ENCODE measurements at places on chromosomes 7 and 10.
A peak's percentile ranks its signal among the peaks of the same experiment; 100 is the strongest.

DNA sequence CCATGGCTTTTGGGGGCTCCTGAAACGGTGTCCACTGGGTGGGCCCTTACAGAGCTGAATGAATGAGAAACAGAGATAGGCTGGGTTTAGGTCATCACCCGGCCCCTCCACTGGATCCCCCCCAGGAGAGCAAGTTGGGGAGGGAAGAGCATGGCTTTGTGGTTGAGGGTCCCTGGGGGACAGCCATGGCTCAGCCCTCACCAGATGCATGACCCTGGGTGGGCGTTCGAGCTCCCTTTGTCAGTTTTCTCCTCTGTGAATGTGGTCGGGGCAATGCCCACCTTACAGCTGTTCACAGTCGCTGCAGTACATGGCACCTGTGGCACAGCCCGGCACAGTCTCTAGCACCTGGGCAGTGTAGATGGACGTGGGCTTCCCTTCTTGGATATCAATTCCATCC is 40.6 kb upstream of the CXCL12 start:
- no peak for DNase-seq

- no peak for DNase-seq
Measured at GRCh38 chr7:83976302-83976701, 218.3 kb downstream of the SEMA3A start.

- DNase-seq: peak; percentile 59
Measured at GRCh38 chr10:101297901-101298486, 56.0 kb upstream of the BTRC start.

GRCh38 chr7:45000093-45001032 is at the start of gene CCM2:
Gene CCM2, plus strand, starts transcription at chr7:45000201. Its CDS starts 133 bp downstream, at chr7:45000334.
- no peak for DNase-seq

DNA sequence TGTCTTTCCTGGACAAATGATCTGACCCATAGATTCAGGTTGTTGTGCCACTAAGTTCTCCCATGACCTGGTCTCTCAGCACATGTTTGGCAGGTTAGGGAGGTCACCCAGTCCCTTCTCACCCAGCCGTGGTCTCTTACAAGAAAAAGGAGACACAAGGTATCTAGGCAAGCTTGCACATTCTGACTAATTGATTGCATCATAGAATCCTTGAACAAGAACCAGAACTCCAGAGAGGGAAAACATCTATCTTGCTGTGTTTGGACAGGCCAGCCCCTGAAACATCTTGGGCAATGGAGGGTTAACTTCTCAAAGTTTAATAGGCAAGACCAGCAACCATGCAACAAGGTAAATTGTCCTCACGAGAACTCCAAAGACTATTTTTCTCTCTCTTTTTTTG is 8.5 kb upstream of the HK1 start:
- no peak for DNase-seq

DNA sequence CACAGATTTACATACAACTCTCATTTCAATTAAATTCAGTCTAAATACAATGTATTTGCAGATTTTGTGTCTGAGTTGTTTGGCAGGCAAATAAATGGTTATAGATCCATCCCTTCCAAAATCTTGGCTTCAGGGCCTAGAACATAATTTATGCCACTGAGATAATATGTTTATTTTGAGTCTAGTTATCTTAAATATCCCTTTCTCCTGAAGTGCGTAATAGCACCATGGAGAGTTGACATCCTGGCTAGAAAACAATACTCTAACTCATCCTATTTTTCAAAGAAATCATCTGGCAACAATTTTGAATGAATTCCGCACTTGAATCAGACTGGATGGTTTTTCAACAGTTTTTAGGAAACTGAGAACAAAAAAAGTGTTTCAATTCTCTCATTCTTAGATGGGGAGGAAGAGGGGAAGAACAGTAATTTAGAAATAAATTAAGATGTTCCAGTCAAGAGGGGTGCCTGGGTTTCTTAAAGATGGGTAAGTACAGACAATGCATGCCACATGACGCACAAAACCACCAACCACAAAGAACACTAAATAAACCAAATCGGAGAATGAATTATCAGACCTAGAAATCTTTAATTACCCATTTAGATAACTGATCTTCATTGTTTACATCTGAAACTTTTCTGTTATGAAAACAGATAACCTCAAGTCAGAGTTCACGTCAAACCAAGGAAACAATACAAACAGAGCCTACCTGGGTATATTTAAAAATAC is 228.7 kb upstream of the PTN start:
- no peak for DNase-seq

DNA sequence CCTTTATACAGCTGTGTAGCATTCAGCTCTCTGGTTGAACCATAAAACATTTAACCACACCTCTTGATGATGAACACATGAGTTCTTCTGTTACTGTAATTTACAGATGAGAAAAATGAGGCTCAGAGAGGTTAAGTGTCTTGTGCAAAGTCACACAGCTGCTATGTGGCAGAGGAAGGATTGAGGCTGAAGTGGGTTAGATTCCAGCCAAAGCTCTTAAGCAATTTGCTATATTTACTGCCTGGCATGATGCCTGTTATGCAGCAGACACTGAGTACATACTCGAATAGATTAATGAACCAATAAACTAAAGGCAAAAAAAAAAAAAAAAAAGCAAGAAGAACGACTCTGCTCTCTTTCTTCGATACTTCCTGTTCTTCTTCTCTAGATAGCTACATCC is 35.7 kb downstream of the GFRA1 start:
- no peak for DNase-seq

DNA sequence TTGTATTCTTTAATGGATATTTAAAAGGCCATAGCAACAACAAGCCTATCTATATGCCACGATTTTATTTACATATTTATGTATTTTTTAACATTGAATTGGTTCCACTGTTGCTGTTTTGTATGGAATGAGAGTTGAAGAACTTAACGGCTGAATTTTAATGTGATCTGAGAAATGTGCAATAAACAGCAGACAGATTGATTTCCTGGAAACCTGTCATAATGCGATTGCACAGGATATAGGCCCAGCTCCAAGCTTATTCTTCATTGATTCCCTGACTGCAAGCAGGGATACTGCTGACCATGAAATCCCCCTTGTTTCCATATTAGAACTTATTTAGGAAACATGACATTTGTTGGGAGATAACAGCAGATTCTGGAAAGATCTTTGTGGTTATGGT is 195.6 kb downstream of the KCND2 start:
- no peak for DNase-seq

- DNase-seq: no peak
Measured at GRCh38 chr10:24701447-24701846, 22.2 kb downstream of the ARHGAP21 start.

- DNase-seq: no peak
Measured at GRCh38 chr7:73431041-73431835, 2.3 kb upstream of the FZD9 start.

DNA sequence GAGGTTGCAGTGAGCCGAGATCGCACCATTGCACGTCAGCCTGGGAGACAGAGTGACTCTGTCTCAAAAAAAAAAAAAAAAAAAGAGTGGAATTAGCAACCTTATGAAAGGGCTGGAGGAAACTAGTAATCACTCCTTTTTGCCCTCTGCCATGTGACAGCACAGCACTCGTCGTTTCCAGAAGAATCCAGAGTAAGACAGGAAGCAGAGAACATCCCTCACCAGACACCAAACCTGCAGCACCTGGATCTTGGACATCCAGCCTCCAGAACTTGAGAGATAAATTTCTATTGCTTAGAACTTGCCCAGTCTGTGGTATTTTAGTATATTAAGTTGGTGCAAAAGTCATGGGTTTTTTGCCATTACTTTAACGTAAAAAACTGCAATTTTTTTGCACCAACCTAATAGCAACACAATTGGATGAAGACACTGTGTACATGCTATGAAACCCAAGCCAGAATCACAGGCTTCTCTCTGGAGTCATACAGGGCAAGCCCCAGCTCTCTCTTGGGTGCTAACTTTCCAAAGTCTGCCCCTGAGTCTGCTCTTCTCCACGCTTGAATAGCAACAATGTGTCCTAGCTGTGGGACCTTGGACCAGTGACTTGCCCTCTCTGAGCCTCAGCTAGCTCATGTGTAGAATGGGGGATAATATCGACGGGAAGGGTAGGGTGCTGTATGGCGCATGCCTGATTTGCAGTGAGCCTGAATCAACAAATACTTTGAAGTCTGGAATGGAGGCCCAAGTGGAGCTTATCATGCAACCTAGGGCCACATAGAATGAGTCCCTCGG is 55.1 kb downstream of the CHST3 start:
- DNase-seq: no peak

- no peak for DNase-seq
Measured at GRCh38 chr10:29392376-29393021, 103.6 kb downstream of the LYZL1 start.

DNA sequence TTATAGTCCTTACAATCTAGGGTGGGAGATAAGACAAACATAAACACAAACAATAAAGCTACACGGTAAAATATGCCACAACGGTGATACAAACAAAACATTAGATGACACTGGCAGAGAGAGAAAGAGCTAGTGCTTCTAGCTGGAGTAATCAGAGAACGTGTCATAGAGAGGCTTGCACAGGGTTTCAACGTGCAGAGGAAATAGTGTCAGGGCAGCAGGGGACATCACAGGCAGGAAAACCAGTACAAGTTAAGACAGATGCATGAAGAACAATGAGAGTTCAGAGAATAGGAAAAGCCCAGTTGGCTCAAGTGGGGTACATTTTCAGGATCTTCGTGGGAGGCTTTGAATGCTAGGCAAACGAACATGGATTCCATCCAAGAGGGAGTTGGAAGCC is 91.4 kb downstream of the ZNF438 start:
- no peak for DNase-seq

DNA sequence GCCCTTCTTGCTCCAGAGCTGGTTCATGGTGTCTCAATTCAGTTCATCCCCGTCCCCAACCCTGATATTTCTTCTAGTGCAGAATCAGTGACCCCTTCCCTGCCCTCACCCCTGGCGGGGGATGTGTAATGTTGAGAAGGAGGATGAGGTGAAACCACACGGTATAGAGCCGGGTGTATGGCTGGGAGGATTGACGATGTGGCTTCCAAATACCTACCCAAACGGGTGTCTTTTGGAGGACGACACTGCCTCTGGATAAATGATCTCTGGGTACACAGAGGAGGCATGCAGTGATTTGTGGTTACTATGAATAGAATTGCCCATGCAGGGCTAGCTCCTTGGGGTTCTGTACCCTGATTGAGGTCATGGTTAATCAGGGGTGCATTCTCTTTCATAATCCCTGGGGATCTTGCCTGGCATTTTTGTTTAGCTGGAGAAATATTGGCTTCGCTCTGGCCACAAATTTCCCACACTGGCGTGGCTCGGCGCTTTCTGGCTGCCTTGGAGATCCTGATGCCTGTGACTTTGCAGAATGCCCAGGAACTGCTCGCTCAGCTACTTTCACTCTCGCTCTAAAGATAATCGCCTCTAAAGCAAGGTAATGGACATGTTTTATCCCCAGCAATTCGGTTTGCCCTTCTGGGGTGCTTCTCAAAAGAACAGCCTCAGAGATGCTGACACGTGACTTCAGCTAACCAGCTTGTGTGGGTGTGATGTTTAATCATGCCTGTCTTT is 89.2 kb downstream of the RBM20 start:
- no peak for DNase-seq

- no peak for DNase-seq
Measured at GRCh38 chr7:94741179-94741578, 85.2 kb upstream of the SGCE start.

- DNase-seq: no peak
Measured at GRCh38 chr10:87956055-87956454, 92.6 kb downstream of the PTEN start.

DNA sequence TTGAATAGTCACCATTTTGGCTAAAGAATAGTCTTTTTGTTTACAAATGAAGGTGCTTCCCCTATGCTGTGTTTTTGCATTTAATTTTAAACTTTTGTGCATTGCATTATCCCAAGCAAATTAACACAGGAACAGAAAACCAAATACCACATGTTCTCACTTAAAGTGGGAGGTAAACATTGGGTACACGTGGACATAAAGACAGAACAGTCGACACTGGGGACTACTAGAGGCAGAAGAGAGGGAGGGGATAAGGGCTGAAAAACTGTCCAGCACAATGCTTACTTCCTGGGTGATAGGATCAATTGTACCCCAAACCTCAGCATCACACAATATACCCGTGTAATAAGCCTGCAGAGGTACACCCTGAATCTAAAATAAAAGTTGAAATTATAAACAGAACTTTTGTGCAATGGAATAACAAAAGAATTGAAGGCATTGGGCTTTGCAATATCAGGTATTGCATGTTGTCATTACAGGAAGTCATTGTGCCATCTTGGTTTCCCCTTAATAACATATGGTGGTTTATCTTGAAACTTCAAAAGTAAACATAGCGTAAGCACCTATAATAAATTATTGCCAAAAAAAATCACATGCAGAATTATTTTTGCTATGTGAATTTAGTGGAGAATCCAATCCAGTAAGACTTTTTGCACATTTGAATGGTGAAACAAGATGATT is 16.1 kb downstream of the ADD3 start:
- no peak for DNase-seq

DNA sequence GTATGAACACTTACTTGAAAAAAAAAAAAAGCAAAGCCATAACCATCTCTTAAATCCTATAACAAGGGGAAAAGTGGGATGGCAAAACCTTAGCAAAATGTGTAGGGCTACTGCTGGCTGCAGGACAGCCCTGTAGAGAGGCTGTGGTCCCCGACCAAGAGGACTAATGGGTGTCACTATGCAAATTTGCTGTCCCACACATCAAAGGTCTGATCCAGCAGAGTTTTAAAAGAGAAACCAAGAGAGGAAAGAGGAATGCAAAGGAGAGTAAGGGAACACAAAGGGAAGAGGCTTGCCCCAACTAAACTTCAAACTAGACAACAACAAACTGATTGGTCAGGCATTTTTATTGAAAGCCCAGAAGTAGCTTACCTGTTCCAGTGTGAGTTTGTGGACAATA is 3.1 kb upstream of the ZNRF2 start:
- no peak for DNase-seq

DNA sequence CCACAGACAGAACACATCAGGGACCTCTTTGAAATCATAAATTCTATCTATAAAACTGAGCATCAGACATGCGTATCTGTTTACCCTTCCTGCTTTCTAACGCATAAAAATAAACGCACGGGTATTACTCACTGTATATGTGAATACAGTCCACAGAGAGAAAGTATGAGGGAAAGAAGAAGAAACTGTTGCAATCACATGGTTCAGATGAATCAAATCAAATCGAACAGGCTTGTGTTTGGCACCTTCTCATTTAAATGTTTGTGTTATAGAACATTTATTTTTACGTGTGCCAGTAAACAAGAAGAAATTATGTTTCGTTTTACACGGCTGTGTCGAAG is 322.0 kb downstream of the FRMD4A start:
- DNase-seq: no peak

Data from stimulated activated CD8-positive, alpha-beta memory T cell treated with anti-CD3 and anti-CD28 coated beads, Interleukin-7, amount 100 ng/mL, for 1 hour (primary cell).